ENCODE measurements at places on chromosomes 12 and 14.

GRCh38 chr12:58030566-58031279, 89.4 kb downstream of the ATP23 start:
- DNase-seq = peak; percentile 82

- DNase-seq = no peak
These were observed 68.9 kb downstream of the ZNF641 start for GRCh38 chr12:48281811-48282210.

- DNase-seq = peak; percentile 53
These were observed 4.0 kb downstream of the CHD4 start for GRCh38 chr12:6603095-6603567.

GRCh38 chr14:36989806-36990205, 182.6 kb downstream of the SLC25A21 start:
- no peak for DNase-seq

- DNase-seq = no peak
These were observed 31.1 kb downstream of the APOBEC1 start for GRCh38 chr12:7634561-7634960.

- no peak for DNase-seq
These were observed 35.0 kb upstream of the KCNA1 start for GRCh38 chr12:4874671-4875070.

GRCh38 chr14:24095271-24096068, 1.4 kb downstream of the PCK2 start:
- DNase-seq = peak; percentile 77

GRCh38 chr14:53367644-53368026, 214.5 kb upstream of the DDHD1 start:
- peak; percentile 49 for DNase-seq

DNA sequence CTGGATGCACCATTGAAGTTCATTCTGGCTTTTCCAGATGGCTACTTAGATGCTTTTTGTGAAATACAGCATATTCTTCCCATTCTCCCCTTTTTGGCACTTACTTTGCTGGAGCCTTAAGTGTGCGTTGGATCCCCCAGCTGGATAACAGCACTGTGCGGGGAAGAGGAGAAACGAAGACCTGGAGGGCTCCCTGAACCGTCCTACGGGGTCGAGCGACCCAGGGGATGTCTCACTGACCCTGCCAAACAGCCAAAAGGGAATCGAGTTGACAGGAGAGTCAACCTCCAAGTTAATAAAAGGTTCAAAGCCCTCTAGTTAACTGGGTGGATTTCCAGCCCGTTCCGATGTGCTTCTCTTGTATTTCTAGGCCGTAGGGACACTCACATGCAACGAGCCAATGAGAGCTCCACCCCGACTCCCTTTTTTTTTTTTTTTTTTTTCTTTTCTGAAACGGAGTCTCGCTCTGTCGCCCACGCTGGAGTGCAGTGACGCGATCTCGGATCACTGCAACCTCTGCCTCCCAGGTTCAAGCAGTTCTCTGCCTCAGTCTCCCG, 1.0 kb upstream of the CAMKK2 start:
- peak; percentile 77 for DNase-seq

GRCh38 chr12:79842630-79843029, 92.3 kb downstream of the PPP1R12A start:
- DNase-seq = no peak

DNA sequence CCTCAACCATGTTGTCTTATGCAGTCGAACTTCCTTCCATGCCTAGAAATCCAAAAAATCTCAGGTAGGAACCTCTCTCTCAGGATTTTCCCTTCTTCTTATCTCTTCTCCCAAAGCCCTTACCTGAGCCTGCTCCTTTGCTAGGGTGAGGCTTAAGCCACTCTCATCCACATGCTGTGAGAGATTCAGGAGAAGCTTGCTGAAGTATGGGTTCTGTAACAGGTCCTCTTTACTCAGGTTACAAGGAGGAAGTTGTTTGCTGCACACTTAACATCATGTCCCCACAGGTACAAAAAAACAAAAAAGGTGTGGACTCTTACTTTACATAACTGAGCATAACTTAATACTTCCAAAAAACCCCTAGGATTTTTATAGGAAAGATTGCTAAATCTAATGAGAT, 4.5 kb downstream of the HAUS4 start:
- DNase-seq = no peak

GRCh38 chr12:5927732-5928516, 17.1 kb downstream of the ANO2 start:
- DNase-seq = no peak

DNA sequence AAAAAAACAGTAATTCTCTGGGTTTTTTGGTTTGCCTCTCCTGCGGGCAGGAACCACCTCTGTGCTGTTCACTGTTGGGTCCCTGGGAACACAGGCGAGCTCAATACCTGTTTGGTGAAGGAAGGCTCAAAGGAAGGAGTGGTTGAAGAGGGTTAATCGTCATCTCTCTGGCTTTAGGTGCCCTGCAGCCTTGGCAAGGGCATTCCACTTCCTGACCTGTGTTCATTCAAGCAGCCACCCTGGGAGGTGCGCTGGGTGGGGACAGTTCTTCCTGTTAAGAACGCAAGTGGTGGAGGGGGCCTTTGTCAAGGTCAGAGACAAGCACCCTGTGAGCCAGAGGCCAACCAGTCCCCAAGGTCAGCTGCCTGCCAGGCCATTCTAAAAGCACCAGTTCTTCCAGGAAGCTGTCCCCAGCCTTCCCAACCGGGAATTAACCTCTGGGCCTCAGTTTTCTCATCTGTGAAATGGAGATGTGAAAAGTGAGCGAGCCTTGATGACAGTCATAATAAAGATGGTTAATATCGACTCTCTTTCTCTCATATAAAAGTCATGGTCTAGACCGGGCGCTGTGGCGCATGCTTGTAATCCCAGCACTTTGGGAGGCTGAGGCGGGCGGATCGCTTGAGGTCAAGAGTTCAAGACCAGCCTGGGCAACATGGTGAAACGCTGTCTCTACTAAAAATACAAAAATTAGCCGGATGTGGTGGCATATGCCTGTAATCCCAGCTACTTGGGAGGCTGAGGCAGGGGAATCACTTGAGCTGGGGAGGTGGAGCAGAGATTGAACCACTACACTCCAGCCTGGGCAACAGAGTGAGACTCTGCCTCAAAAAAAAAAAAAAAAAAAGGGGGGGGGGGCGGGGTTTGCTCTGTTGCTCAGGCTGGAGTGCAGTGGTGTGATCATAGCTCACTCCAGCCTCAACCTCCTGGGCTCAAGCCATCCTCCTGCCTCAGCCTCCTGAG, 6.1 kb downstream of the RHOF start:
- no peak for DNase-seq

GRCh38 chr12:90301561-90302133, 593.0 kb upstream of the ATP2B1 start:
- DNase-seq = no peak

GRCh38 chr12:130924966-130925665, 28.6 kb upstream of the ADGRD1 start:
- no peak for DNase-seq

GRCh38 chr14:73686901-73687300, 27.3 kb downstream of the PNMA1 start:
- no peak for DNase-seq

DNA sequence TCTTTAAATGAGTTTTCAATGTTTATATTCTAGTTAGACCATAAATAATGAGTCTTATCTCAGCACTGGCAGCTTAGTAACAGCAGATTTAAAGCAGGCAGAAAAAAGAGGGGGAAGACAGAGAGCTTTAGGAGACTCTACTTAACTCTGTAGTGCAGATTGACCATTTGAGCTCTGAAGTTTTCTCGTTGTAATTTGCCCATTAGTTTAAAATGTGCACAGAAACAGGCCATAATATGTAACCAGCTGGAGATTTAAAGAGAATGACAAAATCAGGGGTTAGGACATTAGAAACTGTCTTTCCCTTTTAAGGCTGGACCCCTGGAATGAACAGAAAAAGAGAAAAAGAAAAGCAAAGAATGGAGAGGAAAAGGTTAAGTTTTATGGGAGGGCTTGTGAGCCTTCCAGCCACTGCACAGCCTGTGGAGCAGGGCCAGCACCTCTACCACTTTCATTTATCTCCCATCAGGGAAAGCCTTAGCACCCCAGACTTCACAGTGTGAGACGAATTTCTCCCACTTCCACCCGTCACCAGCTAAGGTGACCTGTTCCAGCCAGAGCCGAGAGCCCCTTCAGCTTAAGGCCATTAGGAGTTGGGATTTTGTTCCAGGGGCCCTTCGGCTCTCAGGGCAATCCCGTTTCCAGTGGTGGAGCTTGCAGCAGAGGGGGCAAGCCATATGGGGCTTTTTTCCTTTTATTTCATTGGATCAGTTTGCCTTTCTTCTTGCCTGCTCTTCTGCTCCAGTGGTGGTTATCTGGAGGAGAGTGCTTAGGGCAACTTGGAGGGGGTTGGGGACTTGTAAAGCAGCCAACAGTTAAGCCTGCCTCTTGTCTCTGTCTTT, 8.0 kb downstream of the IL22 start:
- no peak for DNase-seq

GRCh38 chr12:65634061-65634460, 190.2 kb upstream of the HMGA2 start:
- no peak for DNase-seq

- peak; percentile 96 for DNase-seq
These were observed 158.9 kb downstream of the TMX1 start for GRCh38 chr14:51398898-51399297.

- no peak for DNase-seq
These were observed 26.3 kb upstream of the FOS start for GRCh38 chr14:75252254-75252837.

- DNase-seq = no peak
These were observed 38.0 kb downstream of the CCDC85C start for GRCh38 chr14:99566009-99566389.

- no peak for DNase-seq
These were observed 48.1 kb downstream of the KLRG1 start for GRCh38 chr12:9037431-9037830.

DNA sequence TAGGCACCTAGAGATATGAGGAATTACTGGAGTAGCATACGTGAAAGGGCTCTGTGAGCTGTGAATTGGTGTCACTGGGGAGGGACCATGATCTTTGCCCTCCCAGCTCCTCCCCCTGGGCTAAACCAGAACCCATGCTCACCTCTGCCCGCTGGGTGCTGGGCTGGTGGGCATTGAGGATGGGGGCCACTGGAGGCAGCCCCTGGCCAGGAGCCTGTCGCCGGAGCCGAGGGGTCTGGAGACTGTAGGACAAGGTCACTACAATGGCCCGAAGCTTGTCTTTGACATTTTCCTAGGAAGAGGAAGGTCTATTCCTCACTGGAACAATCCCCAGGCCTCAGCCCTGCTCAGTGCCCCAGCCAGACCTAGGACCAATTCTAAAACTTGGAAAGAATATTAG, 11.6 kb downstream of the ITGA7 start:
- no peak for DNase-seq

GRCh38 chr12:43840338-43840737, 4.5 kb downstream of the TMEM117 start:
- no peak for DNase-seq

DNA sequence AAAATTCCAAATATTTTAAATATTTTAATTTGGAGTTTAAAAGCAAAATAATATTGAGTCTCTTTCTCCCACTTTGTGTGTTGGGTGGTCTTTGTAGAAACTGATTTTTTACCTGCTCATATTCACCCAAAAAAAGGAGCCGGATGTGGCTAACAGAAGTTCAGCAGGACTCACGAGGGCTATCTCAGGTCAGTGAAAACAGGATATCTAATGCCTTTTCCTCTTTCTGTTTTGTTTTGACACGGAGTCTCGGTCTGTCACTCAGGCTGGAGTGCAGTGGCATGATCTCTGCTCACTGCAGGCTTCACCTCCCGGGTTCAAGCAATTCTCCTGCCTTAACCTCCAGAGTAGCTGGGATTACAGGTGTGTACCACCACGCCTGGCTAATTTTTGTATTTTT, 30.8 kb downstream of the COA8 start:
- DNase-seq = no peak

- no peak for DNase-seq
These were observed 109.0 kb upstream of the SLC35F4 start for GRCh38 chr14:57974896-57975295.

GRCh38 chr14:102426796-102427195, 64.1 kb downstream of the TECPR2 start:
- DNase-seq = no peak
